ENCODE measurements at places on chromosomes 12 and 14. TPM values are rescaled to one million over a fixed set of nuclear protein-coding genes. Genes with fewer than 3 reads are reported as not detected.

- peak; percentile 69 for DNase-seq
Observed at GRCh38 chr14:76767681-76768656, 6.7 kb downstream of the VASH1 start.

DNA sequence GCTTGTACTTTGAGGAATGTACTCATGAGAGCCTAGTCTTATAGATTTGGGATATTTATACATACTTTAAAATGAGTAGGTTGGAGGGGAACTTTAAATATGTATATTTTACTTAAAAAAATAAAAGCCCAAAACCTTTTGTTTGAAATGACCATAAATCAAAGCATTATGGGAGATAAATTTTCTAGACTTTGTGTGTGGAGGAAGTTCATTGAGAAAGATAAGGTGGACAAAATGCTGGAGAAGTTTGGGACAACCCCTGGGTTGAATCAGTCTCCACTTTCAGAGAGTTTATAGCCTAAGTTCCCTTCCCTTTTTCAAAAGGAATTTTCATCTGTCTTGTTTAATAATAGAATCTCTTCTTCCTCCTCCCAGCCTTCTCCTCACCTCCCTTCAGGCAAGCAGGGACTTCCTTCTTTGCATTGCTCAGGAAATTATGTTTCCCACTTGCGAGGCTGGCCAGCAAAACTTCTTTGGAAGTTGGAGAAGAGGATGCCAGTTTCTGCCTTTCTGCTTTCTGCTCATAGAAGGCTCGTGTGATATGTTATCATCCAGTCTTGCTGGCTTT is 54.2 kb downstream of the CHST11 start:
- DNase-seq = no peak

DNA sequence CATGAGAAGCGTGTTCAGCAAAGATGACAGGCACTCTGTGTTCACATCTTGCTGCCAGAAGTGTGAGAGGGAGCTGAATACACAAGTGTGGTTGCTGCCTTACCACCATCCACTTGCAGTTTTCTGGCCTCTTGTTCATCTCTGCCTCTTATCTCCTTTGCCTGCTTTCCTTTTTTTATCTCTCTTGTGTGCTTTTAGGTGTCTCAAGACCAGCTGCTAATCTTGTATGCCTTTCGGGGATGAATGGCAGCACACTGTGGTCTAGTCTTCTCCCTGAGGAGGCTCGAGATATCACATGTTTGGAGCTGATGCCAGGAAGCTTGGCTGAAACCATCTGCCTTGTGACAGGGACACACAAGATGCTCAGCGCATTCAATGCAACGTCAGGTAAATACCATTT is 17.2 kb downstream of the FAM234B start:
- no peak for DNase-seq

Gene RPS6KA5
- polyA plus RNA-seq = 8.7 TPM

DNA sequence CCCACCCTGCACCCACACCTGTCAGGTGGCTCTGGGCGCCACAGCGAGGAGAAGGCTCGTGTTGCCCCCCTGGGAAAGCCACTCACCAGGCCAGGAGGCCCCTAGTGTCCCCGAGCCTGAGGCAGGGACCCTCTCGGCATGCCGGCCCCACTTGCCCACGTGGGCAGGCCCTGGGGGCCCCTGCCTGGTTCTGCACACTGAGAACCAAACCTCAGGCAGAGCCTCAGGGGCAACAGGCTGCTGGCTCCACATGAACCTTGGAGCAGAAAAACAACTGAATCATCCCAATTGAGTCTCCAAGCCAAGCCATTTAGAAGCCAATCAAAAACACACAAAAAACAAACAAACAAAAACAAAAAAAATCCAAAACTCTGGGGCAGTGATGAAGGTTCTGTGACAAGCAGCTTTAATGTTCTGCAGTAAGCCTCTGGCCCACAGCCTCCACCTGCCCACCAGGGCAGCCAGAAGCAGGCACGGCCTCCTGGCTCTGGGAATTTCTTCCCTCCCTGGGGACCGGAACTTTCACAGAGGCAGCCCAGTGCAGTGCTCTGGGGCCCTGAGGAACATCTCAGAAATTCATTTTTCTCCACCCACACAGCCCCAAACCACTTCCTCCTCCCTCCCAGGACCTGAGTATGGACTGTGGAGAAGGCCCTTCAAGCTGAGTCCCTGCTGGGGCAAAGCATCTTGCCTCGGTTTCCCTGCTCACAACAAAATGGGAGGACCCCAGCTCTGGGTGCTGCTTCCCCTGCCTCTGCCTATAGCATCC is 90.2 kb downstream of the CHGA start:
- no peak for DNase-seq

Gene KRT2
- not detected for polyA plus RNA-seq

DNA sequence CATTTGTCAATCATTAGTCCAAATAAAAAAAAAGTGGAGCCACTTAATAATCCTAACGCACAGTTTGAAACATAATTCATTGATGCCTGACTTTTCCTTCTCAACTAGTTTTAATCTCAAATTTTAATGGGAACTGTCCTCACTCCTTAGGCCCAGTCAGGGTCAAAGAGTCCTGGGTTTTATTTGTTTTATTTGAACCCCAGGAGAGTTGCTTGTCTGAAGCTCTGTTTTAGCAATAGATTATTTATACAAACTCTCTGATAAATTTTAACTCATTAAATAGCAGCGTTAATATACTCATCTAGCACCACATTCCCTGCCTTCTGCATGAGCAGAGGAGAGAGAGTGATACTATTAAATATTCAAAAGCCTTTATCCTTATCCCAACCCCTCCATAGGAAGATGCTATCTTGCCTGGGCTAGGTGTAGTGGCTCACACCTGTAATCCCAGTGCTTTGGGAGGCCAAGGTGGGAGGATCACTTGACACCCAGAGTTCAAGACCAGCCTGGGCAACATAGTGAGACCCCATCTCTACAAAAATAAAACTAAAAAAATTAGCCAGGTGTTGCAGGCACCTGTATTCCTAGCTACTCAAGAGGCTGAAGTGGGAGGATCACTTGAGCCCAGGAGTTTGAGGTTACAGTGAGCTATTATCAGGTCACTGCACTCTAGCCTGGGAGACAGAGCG is 14.5 kb upstream of the DUSP6 start:
- DNase-seq = no peak

- DNase-seq = no peak
Observed at GRCh38 chr14:102389246-102389645, 26.5 kb downstream of the TECPR2 start.

Gene LMBR1L
- 77.7 TPM for polyA plus RNA-seq

DNA sequence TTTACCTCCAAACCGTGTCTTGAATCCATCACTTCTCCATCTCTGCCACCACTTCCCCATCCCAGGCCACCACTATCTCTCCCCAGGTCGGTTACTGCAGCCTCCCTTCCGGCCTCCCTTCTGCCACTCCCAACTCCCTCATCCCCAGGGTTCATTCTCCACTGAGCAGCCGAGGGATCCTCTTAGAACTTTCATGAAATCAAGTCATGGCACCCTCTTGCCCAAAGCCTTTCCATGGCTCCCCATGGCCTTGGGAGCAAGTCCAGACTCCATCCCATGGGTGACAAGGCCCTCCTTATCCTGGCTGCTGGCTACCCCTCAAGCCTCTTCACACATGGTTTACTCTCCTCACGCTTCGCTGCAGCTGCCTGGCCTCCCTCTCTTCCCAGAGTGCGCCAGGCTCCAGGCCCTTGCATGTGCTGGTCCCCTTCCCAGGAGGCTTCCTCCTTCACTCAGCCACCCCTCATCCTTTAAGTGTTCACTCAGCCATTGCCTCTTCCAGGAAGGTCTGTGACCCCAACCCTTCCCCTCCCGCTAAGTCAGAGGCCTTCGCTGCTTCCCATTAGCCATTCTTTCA is 17.9 kb upstream of the SH2B3 start:
- no peak for DNase-seq
